Progenitor cell of endocrine pancreas (in vitro differentiated cells): ENCODE measurements at places on chromosomes 12 and 14. TPM values are rescaled to one million over a fixed set of nuclear protein-coding genes. Genes with fewer than 3 reads are reported as not detected.

DNA sequence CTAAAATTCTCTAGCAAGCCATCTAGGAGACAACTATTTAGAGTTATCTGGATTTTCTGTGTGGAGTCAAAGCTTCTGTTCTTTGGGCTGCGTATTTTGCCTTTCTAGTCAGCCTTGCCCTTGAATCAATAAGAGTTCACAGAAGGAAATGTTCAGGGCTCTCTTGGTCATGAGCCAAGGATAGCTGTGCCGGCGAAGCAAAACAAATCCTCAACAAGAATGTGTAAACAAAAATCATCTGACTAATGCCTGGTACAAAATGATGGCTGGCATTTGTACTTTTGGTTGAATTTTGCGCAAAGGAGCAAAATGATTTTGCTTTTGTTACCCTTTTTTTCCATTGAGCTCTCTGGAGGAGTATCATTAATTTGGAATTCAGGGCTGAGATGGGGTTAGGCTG, 171.1 kb downstream of the DACT1 start:
- DNase-seq = no peak

DNA sequence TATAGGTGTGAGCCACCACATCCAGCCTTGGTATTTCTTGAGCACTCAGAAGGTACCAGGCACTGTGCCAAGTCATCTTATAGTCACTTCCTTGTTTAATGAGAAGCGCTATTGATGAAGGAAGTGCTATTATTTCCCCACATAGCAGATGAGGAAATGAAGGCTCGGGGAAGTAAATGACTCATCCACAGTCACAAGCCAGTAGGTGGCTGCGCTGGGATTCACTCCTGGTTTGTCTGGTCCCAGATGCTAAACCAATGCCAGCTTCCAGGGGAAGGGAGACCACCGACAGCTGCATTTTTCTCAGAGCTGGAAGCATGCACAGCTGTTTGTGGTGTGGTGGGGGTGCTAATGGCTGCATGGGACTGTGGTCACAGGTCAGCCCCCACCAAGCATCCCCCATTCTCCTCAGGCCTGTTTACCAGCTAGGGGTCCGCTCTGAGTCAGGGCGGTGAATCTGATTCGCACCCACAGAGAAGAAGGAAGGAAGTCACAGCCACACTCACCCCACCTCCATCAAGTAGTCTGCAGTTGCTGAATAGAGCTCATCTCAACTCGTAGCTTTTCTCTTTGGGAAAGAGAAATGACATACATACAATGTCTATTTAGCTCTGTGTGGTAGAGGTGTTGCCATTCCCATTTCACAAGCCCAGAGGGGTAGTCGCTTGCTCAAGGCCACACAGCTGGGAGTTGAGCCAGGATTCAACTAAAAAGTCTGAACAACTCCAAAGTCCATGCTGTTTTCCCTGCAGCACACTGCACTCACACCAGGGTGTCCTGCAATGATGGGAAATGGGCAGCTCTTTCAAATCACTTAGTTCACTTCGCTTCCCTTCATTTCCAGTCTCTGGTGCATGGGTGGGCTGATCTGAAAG, 6.3 kb upstream of the LTBP2 start:
- no peak for DNase-seq

The HNRNPC gene
- 676 and 690 TPM in 2 replicates for total RNA-seq

DNA sequence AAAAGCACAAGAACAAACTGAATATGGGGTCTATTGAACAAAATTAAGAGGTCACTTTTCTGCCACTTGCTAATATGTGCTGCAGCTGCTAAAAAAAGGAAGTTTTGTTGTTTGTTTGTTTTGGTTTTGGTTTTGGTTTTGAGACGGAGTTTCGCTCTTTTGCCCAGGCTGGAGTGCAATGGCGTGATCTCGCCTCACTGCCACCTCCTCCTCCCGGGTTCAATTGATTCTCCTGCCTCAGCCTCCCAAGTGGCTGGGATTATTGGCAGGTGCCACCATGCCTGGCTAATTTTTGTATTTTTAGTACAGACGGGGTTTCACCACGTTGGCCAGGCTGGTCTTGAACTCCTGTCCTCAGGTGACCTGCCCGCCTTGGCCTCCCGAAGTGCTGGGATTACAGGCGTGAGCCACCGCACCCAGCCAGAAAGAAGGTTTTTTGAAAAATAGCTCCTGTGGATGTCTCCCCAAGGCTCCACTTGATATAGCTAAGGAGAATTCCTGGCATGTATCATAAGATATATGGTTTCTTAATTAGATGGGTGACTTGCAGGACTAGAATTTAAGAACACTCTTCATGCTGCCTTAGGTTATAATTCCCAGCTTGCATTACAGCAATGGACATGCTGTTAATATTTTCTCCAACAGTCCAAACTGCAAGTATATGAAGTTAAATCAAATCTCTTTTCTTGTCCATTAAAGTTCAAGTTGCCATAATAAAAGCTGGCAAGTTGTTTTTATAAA, 237.6 kb upstream of the AMIGO2 start:
- no peak for DNase-seq

DNA sequence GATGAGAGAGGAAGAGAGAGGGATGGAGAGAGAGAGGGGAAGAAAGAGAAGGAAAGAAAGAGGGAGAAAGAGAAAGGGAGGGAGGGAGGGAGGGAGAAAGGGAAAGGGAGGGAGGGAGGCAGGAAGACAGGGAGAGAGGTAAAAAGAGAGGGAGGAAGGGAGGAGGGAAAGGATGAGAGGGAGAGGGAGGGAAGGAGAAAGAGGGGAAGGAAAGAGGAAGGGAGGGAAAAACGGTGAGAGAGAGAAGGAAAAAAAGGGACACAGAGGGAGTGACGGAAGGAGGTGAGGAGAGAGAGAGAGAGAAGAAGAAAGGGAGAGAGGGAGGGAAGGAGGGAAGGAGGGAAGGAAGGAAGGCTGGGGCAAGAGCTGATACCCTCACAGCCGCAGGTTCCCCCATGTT, 56.8 kb downstream of the FOXN3 start:
- DNase-seq = no peak

GRCh38 chr14:88299865-88300530, 23.1 kb downstream of the KCNK10 start:
- DNase-seq = no peak

DNA sequence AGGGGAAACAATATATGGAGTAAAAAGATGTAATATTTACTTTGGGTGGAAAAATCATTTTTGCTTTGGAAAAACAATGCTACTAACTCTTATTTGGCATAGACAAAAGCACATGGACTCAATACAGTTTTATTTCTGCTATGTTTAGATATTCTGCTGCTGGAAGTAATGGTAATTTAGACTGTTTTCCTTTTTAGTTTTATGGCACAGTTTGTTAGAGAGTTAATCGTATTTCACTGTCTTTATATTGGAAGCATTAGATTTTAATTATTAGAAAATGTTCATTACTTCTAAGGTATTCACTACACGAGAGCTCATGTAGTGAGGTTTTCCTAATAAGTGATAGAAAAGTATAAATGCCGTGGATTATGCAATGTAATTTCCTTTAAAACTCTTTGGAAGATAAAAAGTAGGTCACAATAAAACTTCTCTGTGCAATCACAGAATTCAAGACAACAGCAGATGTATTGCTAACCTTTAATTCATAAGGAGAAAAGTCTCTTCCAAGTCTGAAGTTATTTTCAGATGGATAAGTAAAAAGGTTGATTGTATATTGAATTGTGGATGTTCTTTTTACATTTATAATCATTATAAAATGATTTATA, 851.8 kb downstream of the TMTC2 start:
- DNase-seq = no peak

The PZP gene
- total RNA-seq = 0.24 and 0.29 TPM in 2 replicates

The SLC39A2 gene
- total RNA-seq = not detected in 2 replicates

DNA sequence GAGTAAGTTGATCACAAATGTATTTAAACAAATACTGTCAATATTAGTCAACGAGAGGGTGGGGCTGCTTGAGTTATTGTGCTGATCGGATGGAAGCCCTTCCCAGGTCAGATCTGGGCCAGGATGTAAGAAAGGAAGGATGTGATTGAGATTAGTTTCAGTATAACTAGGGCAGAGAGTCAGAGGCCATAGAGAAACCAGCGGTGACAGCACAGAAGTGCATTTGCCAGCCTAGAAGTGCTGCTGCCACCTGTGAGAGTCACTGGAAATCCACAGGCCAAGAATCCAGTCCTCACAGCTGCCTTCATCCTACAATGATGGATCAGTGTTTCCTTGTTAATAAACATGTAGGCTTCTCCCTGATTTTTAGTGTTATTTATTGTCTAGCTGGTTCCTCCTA, 9.8 kb upstream of the FERMT2 start:
- no peak for DNase-seq
